ENCODE measurements at places on chromosomes 11 and 22. TPM values are rescaled to one million over a fixed set of nuclear protein-coding genes. Genes with fewer than 3 reads are reported as not detected.

The MAPK8IP1 gene
- total RNA-seq = 285 TPM

DNA sequence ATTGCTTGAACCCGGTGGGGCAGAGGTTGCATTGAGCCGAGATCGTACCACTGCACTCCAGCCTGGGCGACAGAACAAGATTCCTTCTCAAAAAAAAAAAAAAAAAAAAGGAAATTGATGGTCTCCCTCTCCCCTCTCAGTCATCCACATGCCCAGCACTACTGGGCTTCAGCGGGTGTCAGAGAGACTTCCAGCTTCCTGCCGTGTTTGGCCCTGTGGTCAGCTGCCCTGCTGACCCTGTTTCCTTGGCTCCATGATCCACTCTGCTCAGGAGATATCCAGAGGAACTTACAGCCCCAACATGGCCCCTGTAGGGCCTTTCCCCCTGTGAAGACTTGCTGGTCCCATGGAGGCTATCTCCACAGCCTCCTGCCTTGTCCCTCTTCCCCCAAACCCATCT is 6.1 kb upstream of the PNPLA3 start:
- no peak for DNase-seq

- no peak for DNase-seq
Measured at GRCh38 chr11:115180272-115180671, 323.9 kb downstream of the CADM1 start.

GRCh38 chr22:19871023-19871844 is 16.6 kb upstream of the GNB1L start:
- DNase-seq = peak; percentile 49

DNA sequence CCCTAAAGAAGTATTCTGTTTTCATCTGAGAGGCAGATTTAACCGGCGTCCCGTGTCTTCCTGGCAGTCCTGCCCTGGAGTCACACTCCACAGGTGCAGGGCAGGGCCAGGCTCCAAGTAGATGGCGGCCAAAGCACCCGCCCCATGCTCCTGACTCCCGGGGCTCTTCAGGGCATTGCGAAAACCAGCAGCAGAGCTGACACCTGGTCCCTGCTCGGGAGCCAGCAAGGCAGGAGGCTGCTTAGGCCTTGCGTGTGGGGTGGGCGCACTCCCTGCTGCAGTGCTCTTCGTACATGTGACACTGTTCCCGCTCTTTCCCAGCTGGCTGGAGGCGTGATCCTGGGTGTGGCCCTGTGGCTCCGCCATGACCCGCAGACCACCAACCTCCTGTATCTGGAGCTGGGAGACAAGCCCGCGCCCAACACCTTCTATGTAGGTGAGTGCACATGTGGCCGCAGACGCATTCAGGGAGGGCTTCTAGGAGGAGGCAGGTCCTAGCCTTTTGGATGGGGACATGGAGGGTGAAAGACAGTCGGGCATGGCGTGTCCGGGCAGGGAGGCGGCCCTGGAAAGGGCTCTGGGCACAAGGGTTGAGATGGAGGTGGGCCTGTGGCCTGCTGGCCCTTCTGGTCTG is 10.3 kb upstream of the TSSC4 start:
- DNase-seq = no peak

DNA sequence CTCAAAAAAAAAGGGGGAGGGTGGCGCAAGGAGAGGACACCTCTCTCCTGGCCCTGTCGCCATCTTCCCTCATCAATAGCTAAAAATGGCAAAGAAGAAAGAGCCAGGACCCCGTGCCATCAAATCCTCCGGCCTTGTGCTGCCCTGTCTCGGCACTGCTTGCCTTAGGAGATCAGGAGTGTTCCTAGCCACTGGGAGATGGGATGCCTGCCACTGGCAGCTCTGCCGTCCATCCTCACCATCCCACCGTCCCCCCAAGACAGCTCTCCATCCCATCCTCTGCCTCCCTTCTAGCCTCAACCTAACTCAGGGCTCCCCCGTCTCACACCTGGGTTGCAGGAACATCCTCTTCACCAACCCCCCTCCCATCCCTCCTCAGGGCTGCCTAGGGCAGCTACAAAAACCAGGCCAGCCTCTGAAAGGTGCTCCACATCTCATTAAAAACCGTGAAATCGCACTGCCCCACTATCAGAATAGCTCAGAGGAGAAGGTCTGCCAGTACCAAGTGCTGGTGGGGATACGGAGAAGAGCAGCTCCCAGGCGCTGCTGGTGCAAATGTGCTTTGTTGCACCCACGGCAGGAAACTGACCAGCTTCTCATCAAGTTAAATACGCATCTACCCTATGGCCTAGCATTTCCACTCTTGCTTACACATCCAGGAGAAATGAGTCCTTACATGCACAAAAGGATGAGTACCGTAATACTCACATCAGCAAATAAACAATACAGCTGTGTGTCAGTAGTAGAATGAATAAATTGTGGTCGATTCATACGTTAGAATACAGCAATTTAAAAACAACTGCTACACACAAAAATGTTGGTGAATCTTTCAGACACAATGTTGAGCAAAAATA is 31.7 kb upstream of the GCAT start:
- DNase-seq = no peak

DNA sequence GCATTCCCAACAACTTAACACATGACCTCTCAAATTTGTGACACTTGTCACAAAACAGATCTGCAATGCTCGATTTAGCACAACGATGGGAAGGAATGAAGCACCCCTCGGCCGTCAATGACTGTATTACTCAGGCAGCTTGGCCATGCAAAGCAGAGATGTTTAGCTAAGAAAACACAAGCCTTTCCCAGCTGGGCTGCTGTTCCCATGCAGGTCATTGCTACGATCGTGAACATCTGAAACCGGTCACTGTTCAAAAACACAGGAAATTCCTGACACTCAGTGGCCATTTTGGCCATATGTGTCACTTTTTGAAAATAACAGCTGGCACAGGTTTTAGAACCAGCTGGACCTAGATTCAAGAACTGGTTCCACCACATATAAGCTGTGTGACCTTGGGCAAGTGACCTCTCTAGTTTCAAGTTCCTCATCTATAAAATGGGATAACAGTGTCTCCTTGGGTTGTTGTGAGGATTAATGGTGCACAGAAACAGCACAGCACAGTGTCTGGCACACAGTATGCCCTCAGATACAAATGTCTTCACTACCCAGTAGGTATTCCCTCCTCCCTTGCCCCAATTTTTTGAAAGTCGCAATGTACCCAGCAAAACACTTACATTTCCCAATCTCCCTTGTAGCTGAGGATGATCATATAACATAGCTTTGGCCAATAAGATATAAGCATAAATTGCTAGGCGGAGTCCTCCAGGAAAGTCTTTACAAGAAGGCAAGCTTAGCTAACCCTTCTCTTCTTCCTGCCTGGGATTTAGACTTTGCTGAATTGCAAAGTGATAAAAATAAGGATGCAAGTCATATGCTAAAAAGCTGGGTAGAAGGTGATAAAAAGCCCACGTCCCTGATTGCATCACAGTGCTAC is 93.1 kb downstream of the C11orf58 start:
- no peak for DNase-seq

- no peak for DNase-seq
Measured at GRCh38 chr11:130472434-130472961, 24.1 kb downstream of the ADAMTS15 start.

All from sciatic nerve (tissue), 2 donors.